ENCODE measurements at places on chromosomes 5 and 9.

- DNase-seq = no peak
Measured at GRCh38 chr9:73805853-73806458, 654.3 kb downstream of the ANXA1 start.

- no peak for DNase-seq
Measured at GRCh38 chr9:3810231-3810630, 284.4 kb upstream of the RFX3 start.

GRCh38 chr9:125707472-125707804 lies 430 bp upstream of the MAPKAP1 start:
- DNase-seq = no peak

DNA sequence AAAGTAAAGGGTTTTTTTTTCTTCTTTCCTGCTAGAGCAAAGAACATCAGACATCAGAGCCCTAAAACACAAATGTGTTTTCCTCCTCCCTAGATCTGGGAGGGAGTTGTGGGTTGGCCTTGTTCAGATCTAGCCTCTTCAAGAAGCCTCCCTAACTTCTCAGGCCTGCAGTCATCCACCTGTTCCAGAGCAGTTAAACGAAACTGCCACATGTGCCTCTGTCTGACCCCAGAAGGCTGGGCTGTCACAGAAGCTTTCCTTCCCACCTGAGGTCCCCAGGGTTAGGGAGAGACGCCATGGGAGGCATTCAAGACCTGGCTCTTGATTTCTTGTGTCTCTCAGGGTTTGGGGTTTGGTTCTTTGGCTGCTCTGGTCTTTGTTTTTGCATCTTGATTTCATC lies 87.0 kb downstream of the DAB2IP start:
- no peak for DNase-seq

GRCh38 chr9:16626577-16627130 lies 243.8 kb downstream of the BNC2 start:
- DNase-seq = no peak

DNA sequence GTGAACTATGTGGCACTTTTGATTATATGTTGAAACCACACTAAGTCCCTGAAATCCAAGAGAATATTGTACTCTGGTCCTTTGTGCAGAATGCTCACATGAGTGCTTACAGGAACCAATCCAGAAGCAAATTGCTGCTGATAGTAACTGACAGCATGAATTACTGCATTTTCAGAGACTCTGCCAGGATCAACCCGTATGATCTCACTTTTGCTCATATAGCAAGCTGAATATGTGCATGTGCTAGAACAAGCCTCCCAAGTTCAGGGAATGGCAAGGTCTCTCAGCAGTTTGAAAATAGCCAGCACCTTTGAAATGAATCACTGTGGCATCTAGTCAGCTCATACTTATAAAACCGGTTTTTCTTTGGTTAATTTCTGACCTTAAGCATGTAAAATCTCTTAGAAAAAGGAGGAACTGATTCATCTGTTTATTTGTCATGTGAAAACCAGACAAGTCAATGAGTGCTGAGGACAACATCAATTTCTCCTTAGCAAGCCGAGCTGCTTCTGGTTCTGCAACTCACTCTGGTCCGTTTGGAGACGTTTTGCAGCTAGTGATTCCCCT lies 215.7 kb upstream of the ELL2 start:
- DNase-seq = no peak

- peak; percentile 62 for DNase-seq
Measured at GRCh38 chr5:120655828-120656435, 191.8 kb downstream of the PRR16 start.

DNA sequence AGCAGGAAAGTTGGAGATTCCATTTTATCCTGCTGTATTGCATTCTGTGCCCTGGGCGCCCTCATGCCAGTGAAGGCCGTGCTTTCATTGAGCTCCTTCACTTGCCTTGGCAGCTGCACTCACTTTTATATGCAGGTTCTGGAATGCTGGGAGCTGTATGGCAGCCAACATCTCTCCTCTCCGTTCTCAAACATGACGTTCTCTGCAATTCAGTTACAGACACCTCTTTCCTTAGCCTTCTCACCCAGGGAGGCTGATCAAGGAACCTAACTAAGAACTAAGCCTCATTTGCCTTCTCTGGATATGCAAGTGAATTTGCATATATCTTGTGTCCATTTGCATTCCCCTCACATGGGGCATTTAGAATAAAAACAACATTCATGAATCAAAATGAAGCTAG lies 29.4 kb upstream of the PURA start:
- DNase-seq = no peak

DNA sequence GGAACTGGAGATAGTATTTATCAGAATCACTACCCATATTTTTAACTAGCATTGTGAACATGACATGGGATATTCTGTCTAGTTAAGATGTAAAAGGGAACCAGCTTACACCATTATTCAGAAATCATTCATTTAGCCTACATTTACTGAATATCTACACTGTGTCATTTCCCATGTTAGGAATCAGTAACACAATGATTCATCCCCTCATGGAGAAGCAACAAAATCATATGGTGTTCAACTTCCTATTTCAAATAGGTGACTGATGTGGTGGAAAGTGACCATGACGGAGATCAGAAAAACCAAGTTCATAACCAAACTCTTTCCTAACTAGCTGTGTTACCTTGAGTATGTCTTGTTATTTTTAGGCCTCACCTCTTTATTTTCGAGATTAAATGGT lies 550.0 kb upstream of the TUSC1 start:
- no peak for DNase-seq

DNA sequence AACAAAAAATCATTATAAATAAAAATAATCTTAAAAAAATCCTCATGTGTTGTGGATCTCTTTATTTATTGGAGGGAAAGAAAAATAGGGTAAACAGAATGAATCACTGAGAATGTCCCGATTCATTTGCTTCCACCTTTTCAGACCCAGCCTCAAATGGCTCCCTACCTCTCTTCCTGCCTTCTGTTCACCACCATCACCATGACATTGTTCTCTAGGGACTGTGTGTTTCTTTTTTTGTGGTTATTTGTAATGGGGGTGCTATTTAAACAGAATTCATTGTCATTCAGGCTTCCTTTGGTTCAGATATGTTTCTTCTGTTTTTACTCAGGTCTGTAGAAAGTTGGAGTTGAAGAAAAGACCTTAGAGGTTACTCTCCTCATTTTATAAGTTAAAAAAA lies 198.2 kb downstream of the KIF4B start:
- no peak for DNase-seq

GRCh38 chr9:132040808-132041207 lies 38.9 kb downstream of the MED27 start:
- no peak for DNase-seq

DNA sequence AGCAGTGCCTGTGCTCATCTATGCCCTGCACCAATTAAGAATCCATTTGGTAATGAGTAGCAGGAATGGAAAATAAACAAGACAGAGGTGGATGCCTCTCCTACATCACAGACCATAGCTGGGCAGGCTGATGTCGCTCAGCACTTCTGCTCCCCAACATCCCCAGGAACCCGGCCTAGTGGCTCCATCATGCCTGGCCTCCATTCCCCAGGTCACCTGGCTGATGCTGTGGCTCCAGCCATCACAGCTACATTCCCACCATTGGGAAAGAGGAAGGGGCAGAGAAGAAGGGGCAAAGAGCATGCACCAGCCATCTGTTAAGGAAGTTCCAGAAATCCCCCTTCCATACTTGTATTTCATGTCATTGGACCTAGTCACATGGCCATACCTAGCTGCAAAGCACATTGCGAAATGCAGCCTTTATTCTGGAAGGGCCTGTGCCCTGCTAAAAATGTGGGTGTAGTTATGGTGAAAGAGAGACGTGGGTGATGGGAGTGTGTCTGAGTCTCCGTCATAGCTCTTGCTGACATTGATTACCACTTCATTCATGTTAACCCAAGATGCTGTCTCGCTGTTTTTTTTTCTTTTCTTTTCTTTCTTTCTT lies 86.1 kb upstream of the ADAMTS2 start:
- DNase-seq = no peak

- DNase-seq = no peak
Measured at GRCh38 chr5:115263078-115263380, 352 bp upstream of the PGGT1B start.

- peak; percentile 34 for DNase-seq
Measured at GRCh38 chr5:79578876-79579275, 33.4 kb upstream of the TENT2 start.

DNA sequence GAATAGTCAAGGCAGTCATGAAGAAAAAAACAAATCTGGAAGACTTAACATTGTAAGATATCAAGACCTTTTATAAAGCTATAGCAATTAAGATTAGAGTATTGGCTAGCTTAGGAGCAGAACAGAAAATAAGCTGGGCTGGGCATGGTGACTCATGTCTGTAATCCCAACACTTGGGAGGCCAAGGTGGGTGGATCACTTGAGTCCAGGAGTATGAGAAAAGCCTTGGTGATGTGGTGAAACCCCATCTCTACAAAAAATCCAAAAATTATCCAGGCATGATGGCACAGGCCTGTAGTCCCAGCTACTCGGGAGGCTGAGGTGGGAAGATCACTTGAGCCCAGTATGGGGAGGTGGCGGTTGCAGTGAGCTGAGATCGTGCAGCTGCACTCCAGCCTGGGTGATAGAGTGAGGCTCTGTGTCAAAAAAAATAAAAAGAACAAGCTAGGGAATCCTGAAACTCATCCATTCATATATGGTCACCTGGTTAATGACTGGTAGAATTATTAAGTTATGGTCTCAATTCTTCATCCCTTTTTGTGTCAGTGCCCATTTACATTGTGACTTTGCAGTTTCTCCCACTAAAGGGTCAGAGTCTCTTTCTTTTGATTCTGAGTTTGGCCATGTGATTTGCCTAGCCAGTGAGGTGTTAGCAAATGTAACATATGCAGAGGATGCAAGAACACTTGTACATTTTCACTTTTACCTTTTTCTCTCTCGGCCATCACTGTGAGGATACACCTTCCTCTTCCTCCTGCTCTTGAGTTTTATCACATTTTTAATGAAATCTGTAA lies 144.6 kb upstream of the SGCD start:
- DNase-seq = no peak

- no peak for DNase-seq
Measured at GRCh38 chr9:113888976-113889375, 12.9 kb downstream of the ZNF618 start.

- DNase-seq = no peak
Measured at GRCh38 chr5:106189121-106189809, 1481.5 kb downstream of the EFNA5 start.

DNA sequence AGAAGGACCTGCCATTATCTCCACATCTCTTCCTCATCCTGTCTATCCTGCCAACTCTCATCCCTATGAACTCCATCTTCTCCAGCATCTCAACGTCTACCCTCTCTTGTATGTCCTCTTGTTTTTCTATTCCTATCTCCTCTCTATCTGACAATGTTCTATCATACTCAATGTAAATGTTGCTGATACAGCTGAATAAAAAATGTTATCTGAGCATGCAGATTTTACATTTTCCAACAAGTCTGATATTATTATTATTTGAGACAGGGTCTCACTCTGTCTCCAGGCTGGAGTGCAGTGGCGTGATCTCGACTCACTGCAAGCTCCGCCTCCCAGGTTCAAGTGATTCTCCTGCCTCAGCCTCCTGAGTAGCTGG lies 56.0 kb upstream of the RAI14 start:
- DNase-seq = no peak

GRCh38 chr9:1383899-1384455 lies 333.8 kb downstream of the DMRT2 start:
- no peak for DNase-seq

DNA sequence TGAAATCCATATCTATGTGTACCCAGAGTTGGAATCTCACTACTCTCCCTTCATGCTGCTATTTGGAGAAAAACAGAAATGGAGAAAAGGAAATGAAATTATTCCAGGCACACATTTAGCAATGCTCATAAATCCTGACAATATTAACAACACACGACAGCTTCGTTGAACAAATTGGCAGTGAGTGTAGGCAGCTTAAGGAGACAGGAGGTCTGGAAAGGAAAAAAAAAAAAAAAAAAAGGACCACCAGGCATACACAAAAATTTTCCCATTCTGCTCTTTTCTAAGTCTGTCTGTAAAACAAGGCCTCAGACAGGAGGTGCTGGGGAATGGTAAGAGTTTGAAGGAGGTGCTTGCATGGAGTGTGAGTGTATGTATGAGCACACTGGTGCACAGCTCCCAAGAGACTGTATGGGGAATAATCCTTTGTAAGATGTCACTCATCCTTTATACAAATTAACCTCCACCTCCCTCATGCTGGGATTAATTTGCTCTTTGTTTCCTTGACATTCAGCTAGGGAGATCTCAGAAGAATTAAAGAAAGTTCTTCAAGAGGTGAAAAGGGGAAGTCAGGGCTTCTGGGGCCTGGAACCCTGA lies 78.9 kb downstream of the ASTN2 start:
- no peak for DNase-seq

DNA sequence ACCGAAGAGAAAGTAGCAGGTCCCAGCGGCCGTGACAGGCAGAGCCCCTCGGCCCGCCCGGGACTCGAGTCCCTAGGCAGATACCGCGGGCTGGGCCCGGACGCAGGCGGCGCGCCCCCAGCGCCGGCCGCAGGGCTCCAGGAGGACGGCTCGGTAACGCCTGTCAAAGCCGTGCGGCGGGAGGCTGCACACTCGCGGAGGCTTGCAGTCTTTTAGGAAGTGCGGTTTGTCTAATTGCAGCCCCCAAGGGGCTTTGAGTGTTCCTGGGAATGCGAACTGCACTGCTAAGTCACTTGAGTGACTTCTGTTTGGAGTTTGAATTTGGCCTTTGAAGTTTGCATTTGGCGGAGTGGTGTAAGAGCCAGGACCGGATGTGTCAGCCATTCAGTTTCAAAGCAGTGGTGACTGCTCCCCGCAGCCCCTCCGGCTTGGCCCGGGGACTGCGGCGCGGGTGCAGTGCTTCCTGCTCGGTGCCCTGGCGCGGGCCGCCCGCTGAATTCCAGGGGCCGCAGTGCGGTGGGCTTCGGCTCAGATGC lies 1.3 kb downstream of the MAP3K1 start:
- DNase-seq = peak; percentile 66

- DNase-seq = no peak
Measured at GRCh38 chr5:142958944-142959682, 188.9 kb downstream of the ARHGAP26 start.

DNA sequence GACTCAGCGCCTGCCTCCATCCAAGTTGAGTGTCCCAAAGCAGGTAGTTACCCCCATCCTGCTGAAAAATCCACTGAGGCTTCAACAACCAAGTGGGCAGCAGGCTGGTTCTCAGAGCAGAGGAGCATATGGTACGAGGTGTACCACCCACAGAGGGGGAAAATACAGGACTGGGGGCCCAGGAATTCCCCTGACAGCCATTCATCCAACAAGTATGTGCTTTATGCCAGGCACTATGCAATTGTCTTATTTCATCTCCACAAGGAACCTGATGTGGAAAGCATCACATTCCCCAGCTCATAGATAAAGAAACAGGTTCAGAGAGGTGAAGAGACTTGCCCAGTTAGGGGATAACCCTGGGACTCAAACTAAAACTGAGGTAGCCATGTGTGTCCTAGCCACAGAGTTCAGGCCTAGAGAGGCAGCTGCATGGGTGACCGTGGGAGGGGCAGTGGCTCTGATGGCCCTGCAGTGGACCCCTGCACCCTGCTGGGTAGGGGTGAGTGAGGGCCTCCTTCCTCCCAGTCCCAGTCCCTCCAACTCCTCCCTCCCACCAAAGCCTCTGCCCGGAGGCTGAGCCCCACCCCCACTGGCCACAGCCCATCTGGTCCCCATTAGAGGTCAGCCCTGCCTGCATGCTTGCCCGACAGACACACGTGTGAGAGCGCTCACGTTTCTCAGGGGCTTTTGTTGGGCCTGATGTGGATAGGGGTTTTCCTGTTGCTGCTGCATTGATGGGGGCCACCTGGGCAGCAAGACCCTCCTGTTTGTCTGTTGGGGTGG lies 11.5 kb downstream of the PDLIM4 start:
- peak; percentile 29 for DNase-seq

- DNase-seq = no peak
Measured at GRCh38 chr5:132017316-132017715, 5.9 kb upstream of the ACSL6 start.
